ENCODE measurements at places on chromosomes 6 and 20. TPM values are rescaled to one million over a fixed set of nuclear protein-coding genes. Genes with fewer than 3 reads are reported as not detected.

- DNase-seq = peak; percentile 69
These were observed 26.1 kb downstream of the BFSP1 start for GRCh38 chr20:17504898-17505635.

GRCh38 chr6:43899830-43900229 lies 129.8 kb downstream of the VEGFA start:
- no peak for DNase-seq

- DNase-seq = no peak
These were observed 146.7 kb upstream of the CST7 start for GRCh38 chr20:24802286-24802820.

DNA sequence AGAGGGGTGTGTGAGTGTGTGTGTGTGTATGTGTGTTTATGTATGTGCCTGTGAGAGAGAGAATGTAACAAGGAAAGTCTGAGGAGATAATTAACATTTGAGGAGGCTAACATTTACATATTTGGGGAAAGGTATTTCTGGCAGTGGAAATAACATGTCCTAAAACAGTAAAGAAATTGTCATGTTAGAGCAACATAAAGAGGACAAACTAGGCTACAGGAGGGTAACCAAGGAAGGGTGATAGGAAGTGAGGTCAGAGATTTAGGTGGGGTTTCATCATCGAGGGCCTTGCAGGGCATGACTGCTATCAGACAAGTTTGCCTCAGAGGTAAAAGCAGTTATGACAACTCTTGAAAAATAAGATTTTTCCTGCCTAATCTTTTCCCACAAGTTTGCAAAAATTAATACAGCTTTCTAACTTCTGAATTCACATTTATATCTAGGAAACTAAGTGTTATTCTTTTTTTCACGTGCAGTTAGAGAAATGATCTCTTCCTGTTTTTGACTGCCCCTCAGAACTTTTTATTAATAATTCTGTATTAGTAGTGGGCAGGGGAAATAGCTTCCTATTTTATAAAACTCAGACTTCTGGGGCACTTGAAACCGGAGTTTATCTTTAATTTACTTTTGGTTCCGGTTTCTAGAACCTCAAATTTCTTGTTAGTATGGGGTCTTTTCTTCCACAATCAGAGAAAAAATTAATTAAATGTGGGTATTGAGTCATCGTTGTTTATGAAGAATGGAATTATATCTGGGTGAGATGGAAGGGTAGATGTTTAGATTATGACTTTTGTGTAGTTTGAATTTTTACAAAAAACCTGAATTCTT lies 30.5 kb upstream of the RHAG start:
- no peak for DNase-seq

- peak; percentile 77 for DNase-seq
These were observed 2.1 kb upstream of the TRERF1 start for GRCh38 chr6:42453654-42454427.

DNA sequence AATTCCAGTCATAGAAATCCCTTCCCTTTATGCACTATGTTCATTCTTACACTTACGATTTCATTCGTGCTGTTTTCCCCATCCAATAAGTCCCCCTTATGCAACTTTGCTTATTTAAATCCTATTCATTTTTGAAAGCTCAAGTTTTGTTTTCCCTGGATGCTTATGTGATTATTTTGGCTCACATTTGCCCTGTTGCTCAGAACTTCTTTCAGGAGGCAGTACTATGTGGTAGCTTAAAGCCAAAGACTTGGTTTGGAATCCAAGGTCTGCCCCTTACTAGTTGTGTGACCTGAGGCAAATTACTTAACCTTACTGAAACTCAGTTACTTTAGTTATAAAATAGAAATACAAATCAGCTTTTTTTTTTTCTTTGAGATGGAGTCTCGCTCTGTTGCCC lies 59.6 kb downstream of the MOXD1 start:
- no peak for DNase-seq

GFOD1 gene
- 10.7 TPM for total RNA-seq

PHACTR1 gene
- 1.3 TPM for total RNA-seq
